RPMI7951 (cell line): ENCODE measurements at places on chromosomes 13 and 19. TPM values are rescaled to one million over a fixed set of nuclear protein-coding genes. Genes with fewer than 3 reads are reported as not detected.

GRCh38 chr13:58804832-58805231 lies 1173.3 kb downstream of the PCDH17 start:
- no peak for DNase-seq

GRCh38 chr13:50428183-50428877 lies 413.1 kb downstream of the KCNRG start:
- DNase-seq, result no peak

- no peak for DNase-seq
These were observed 101.1 kb upstream of the FRY start for GRCh38 chr13:31930490-31930889.

DNA sequence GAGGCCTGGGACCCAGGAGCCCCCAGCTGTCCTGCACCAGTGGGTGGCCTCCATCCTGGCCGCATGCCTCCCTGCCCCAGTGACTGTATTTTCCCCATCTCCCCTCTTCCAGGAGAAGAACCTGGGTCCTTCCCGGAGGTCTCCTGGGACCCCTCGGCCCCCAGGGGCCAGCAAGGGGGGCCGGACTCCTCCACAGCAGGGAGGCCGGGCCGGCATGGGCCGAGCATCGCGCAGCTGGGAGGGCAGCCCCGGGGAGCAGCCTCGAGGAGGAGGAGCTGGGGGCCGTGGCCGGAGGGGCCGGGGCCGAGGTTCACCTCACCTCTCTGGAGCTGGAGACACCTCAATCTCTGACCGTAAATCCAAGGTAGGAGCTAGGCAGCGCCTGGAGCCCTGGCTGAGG lies 4.2 kb downstream of the CCDC9 start:
- no peak for DNase-seq

The SHANK1 gene
- total RNA-seq, result 3.9 and 4.9 TPM in 2 replicates

DNA sequence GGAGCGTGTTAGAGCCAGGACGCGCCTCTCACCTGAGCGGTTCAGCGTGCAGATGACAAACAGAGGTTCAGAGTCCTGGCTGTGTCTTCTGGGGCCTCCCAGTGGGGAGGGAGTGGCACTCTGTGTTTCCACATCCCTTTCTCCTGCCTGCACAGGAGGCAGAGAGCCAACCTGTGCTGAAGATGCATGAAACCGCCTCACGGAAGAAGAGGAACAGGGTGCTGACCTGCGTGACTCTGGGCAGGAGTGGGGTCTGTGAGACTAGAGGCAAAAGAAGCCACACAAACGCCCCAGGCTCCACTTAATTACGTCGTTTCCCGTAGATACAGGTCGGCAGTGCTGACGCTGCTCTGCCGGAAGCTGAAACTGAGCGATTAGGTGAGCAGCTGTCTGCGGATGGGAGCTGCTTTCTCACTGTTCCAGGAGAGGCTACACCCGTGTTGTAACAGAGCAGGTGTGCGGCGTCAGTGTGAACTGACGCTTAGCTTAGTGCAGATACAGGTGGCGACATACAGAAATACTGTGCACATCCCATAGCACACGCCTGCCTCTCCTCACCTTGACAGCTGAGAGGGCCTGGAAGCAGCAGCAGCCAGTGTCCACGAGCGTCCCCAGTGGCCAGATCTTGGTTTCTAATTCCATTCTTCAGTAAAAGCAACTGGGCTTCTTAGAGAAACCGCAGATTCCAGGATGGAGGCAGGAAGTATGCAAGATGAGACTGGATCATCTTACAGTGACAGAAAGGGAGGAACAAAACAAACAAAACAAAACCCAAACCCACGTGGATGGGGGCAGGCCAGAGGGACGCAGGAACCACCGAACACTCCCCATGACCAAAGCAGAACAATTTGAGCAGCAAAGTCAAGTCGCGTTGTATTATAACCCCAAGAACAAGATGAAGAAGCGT lies 37.7 kb upstream of the MCF2L start:
- peak; percentile 75 for DNase-seq

DNA sequence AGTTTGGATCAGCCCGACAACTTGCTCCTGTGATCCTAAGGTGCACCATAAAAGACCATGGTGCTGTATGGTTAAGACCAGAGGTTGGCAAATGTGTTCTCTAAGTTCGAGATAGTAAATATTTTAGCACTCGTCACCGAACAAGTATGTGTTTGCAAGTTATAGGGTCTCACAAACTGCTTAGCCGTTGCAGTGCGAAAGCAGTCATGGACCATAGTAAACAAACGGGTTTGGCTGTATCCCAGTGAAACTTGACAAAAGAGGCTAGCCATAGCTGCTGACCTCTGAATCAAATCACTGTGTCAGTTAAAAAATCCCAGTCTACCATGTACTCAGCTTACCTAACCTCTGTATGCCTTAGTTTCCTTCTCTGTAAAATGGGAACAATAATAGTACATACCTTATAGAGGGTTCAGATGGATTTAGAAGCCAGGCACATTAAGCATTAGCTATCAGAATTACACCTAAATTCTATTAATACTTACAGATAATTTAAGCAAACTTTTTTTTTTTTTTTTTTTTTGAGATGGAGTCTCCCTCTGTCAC lies 72.1 kb downstream of the IPO5 start:
- no peak for DNase-seq

DNA sequence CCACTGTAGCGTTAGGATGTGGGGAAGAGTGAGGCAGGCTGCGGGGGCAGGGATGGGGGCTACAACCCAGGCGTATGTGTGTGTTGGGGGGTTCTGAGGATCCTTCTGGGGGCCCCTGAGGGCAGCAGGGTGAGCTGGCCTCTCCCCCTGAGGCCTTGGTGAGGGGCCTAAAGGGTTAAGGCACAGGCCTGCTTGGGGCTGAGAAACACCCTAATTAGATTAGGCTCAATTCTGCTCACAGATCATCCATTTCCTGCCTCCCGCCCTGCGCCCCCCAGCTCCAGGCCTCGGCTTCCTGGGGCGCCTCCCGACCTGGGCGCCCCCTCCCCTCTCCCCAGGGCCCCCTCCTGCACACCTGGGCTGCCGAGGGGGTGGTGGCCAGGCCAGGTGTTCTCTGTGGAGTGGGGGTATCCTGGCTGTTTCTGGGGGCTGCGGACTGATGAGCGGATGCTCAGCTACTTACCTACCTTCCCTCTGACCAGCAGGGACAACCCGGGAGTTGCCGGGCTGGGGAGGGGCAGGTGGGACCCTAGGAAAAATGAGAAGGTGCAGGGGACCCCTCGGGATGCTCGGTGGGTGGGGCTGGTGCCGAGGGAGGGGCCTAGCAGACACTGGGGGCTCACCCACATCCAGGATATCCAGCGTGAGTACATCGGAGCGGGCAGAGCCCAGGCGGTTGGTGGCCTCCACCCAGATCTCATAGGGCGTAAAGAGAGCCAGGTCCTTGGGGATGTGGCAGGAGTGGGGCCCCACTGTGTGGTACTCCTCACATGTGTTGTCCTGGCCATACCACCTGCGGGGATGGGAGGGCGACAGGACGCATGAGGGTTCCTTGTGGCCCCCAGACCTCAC lies 8.6 kb downstream of the CRLF1 start:
- no peak for DNase-seq

GRCh38 chr19:18506101-18506930 lies 15.6 kb downstream of the ELL start:
- no peak for DNase-seq

The ZSCAN1 gene
- total RNA-seq, result not detected in 2 replicates

DNA sequence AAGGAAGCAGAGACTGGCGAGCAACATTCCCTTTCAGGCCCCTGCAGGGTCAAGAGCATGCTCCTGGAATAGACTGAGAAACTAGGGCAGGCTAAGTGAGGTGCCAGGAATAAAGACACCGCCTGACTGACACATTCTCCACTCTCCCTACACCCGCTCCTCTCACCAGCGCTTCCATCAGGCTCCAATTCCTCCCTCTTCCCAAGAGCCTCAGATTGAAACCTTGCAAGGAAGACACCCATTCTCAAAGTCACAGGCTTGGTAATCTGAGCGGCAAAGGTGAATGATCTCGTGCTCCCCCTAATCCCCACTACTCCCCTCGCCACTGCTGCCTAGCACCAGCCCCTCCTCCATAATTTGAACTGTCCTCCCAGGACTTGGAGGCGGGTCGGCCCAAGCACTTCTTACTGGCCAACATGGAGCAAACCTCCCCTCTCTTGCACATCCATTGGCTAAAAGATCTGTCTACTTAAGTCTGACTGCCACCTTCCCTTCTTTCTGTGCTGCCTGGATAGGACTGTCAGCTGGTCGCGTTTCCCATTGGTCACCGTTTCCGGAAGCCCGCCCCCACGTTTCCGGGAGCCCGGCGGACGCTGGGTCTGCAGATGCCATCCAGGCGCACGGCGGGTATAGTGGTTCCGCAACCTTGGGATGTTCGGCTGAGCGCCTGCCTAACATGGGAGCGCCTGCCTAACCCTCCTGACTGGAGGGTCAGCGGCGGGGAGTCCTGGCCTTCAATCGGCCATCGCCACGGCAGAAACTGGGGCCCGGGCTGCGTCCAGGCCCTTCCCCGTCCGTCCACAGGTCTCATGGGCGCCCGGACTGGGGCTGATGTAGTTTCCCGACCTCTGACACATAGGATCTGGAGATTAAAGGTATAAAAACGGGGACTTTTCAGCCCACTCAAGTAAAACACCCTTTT lies 33.6 kb downstream of the ZNF383 start:
- DNase-seq, result peak; percentile 98

GRCh38 chr19:19429361-19429760 lies 23.9 kb downstream of the GATAD2A start:
- DNase-seq, result no peak

DNA sequence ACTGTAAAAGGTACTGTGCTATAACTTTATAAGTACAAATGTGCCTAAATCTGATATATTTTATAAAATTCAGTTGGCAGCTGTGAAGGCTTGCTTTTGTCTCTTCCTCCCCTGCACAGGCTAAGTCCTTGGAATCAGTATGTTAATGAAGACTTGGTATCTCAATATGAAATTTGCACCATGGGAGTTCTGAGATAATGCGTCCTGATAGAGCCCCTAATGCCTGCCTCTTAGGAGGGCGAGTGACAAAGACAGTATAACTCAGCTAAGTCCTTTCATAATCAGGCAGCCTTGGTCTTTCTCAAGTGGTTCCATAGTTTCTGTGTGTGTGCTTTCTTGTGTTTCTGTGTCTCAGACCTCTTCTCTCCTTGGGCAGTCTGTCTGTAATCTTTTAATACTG lies 14.7 kb downstream of the LRCH1 start:
- DNase-seq, result no peak

The CRB3 gene
- total RNA-seq, result not detected in 2 replicates

DNA sequence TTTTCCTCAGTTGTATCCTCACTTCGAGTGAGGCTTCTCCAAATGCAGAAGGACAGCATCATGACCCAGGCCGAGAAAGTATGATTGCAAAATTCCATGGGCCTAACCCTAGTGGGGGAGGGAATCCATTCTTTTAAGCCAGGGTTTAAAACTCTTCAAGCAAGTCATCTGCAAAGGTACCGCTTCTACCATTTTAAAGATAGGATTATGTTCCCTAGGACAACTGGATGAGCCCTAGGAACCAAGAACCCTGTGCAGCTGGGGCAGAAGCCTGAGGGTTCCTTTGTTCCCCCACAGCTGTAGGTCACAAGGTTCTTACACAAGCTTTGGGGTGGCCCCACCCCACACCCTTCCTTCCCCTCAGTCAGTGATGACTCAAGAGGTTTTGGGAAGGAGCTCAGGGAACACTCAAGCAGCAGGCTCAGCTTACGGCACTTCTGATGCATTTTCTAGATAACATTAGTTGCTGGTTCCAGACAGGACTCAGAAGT lies 13.5 kb downstream of the ARL11 start:
- DNase-seq, result peak; percentile 67

GRCh38 chr13:30464496-30465342 lies 1.0 kb downstream of the HMGB1 start:
- peak; percentile 71 for DNase-seq

DNA sequence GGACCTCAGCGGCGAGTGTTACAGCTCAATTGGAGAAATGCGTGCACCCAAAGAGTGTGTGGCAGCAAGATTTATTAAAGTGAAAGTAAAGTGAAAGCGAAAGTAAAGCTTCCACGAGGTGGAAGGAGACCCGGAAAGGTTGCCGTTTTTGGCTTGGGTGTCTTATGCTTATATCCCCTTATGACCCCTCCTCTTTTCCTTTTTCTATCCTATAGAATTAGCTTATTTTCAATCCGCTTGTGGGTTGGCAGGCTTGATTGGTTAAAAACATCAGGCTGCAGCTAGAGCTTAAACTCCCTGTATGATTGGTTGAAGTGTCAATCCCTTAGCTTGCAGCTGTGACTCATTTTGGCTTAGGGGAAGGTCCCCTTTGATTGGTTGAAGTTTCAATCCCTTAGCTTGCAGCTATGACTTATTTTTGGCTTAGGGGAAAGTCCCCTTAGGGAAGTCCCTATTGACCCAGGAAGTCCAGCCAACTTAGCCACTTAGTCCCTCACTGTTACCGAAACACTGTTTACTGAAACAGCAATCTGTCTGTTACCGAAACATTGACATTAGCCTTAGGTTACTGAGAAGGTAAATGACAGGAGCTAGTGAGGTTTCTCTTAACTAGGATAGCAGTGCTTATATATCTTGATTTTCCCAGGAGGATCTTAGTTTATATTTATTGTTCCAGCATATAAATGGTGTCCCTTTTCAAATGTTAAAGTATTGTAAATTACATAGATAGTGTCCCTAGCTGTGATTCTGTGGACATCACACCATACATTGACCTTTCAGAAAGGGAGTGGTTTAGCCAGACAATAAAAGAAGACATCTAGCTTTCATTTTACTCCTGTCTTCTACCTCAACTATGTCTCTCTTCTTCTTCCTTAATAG lies 575.8 kb downstream of the DACH1 start:
- DNase-seq, result peak; percentile 85
